ENCODE measurements at places on chromosomes 13 and 19.

DNA sequence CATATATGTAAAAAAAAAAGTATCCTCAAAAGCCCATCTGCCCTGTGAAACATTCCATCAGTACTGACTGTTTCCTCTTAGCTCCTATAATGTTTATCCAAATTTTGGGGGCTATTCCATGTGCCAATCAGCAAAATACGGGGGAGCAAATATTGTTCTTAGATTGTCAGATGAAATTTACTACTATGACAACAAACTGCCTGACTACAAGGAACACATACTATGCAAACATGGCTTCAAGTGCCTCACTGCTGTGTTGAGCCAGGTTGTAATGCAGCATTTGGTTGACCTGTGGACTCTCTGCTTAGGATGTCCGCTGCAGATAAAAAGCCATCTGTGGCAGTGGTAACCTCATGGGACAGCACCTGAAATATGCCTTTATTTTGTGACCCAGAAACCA, 98.2 kb upstream of the SCEL start:
- no peak for DNase-seq

DNA sequence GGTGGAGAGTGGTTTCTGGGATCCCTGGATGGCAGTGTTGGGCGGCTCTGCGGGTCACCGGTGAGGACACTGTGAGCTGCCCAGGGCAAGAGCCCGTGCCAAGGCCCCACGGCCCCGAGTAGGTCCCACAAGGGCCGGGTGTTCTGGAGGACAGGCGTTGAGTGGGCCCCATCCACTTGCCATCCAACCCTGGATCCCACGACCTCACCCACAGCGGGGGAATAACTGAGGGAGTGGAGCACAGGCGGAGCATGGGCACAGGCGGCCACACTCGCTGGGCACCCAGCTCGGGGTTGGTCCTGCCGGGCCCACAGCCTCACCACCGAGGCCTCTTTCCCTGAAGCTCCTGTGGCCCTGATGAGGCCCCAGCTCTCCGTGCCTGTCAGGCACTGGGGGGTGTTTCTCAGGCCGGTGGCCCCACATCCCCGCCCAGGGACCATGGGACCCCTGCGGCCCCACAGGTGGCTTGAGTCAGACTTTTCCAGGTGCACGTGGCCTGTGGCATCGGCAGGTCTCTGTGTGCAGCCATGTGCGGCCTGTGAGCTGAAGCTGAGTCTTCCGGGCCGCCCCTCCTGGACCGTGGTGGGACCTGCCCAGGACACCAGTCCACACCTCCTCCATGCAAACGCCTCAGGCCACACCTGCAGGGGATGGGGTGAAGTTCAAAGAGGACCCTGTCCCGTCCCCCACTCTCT, 16.6 kb downstream of the TMEM255B start:
- DNase-seq = no peak

DNA sequence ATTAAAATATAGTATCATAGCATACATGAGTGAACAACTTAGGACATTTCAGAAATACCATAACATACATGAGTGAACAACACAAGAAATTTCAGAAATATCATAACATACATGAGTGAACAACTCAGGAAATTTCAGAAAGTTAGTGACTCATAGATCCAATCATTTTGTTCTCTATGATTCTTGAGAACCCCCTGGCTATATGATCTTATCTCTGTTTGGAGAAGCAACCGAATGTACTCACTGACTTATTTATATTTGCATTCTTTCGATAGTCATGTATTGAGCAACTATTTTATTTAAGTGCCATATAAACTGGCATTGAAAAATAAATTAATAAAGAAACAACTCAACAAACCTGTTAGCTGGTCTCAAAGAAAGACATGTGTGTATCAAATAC, 251.1 kb downstream of the EFNB2 start:
- DNase-seq = no peak

- no peak for DNase-seq
These were observed 3.6 kb upstream of the FAM124A start for GRCh38 chr13:51218626-51219025.

GRCh38 chr13:66714795-66715194, 515.3 kb downstream of the PCDH9 start:
- DNase-seq = no peak

GRCh38 chr19:7215176-7215575, 79.0 kb downstream of the INSR start:
- DNase-seq = no peak

Data from CD14-positive monocyte (primary cell).